ENCODE measurements at places on chromosomes 3 and 15.

DNA sequence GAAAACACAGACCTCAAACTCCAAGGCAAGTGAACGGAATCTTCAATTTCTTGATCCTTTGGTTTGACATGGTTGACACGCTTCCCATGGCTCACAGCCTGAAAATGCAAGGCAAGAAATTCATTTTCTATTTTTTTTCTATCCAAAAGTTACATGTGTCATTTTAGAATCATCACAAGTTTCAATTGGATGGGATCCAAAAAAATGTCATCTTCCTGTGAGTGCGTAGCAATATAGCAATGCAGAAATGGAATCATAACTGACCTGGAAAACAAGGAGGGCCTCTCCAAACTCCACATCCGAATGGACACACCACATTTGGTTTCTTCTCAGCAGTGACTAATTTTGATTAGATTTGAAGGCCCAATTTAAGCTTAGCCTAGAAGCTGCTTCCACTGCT, 175.8 kb upstream of the ATP11B start:
- no peak for DNase-seq

GRCh38 chr3:34183114-34183513, 384.7 kb downstream of the PDCD6IP start:
- no peak for DNase-seq

- DNase-seq = no peak
Measured at GRCh38 chr3:40999682-41000081, 199.6 kb upstream of the CTNNB1 start.

GRCh38 chr15:86595741-86596140, 516.1 kb downstream of the AGBL1 start:
- no peak for DNase-seq

DNA sequence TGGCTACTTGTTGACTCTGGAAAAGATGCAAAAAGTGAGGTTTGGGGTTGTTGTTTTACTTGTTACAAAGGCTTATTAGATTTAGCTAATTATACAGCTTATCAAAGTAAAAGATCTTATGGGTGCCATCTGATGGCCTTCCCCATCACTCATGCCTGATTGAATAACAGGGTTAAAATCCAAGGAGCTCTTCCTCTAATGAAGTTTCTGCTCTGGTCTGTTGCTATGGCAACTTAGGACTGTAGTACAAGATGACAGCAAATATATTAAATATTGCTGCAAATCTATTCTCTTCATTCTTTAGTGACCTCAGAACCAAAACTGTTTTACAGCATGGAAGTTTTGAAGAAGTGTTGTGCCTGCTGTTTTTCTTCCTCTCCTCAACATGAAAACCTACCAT, 45.6 kb upstream of the SRGAP3 start:
- no peak for DNase-seq

GRCh38 chr3:187943677-187944389, 198.6 kb upstream of the BCL6 start:
- DNase-seq = no peak

DNA sequence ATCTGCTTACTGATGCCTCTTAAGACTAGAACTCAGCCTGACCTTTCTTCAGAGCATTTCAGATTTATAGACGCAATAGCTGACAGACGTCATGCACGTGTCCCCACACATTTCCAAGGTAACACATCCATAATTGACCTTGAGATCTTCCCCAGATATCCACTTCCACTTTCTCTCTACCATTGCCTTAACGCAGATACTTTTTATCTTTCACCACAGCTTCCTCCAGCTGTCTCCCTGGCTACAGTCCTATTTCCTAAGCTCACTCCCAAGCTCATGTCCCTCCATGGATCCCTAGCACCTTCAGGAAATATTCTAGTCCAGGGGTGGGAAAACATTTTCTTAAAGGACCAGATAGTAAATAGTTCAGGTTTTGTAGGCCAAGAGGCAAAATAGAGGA, 173.0 kb upstream of the MITF start:
- no peak for DNase-seq

DNA sequence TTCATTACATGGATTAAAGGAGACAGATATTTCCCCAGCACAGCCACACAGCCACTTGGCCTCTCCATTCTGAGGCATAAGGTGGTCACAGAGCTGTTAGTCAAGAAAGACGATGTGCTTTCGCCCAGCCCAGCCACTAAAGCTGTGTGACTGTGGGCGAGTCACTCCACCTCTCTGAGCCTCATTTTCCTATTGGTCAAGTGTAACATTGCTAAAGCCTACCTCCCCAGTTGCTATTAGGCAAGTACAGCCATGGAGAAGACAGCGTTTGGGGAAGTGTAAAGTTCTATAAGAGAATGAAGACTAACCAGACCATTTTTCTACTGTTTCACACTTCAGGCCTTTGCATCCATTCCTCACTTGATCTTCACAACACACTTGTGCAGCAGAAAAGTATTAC, 24.1 kb downstream of the TMEM40 start:
- no peak for DNase-seq

DNA sequence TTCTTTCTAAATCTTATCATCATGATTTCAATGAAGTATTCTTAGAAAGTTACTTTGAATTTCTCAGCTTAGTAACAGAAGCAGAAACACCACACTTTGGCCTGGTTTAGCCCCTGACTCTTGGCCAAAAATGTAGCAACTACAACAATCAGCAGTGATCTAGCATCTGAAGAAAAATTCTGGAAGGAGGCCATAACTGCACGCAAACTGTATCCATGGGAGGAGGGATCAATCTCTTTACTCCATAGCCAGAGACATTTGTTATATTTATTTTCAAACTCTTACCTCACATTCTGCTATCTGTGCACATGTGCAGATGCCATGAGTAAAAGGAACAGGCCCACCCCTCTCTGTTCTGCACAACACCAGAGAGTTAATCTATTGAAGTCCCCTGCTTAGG, 251.0 kb upstream of the P2RY1 start:
- DNase-seq = no peak

DNA sequence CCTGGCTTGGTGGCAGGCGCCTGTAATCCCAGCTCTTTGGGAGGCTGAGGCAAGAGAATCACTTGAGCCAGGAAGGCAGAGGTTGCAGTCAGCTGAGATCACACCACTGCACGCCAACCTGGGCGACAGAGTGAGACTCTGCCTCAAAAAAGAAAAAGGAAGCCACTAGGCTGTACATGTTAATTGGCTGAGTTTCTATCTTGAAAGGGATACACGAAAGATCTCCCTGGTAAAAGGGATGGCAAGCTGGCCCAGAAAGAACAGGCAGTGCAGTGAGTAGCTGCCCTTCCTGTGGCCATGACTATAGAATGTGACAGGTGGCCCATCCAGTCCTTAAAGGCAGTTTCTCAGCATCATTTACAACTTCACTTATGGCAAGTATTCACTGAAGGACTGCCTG, 12.3 kb downstream of the LRIG1 start:
- no peak for DNase-seq

GRCh38 chr3:188232656-188233055, 78.7 kb downstream of the LPP start:
- DNase-seq = no peak

- DNase-seq = no peak
Measured at GRCh38 chr3:134799393-134799792, 4.3 kb downstream of the EPHB1 start.

DNA sequence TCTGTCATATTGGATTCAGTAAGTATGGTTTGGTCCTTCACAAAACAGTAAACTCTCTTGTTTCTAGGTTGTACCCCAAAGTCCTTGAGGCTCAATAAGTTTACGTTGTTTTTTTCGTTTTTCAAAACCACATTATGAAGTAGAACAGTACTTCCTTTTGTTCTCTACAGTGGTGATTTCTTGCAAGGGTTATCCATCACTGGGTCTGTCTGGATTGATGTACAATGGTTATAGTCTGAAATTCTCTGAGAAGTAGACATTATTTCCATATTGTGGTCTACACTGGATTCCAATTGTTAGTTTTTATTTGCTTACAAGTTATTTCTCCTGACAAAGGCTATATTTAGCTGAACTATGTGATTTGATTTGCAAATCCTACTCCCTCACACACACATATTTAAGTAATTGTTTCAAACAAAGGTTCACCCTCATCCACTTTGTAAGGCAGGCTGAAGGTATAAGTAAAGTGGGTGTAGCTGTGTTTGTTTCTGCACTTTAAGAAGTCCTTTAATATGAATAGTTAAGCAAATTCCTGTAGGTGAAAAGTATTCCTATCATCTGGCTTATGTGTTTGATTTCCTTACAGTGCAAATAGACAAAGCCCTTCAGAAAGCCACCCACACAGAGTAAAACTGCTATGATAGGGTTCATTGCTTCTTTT, 64.2 kb upstream of the MME start:
- DNase-seq = no peak

DNA sequence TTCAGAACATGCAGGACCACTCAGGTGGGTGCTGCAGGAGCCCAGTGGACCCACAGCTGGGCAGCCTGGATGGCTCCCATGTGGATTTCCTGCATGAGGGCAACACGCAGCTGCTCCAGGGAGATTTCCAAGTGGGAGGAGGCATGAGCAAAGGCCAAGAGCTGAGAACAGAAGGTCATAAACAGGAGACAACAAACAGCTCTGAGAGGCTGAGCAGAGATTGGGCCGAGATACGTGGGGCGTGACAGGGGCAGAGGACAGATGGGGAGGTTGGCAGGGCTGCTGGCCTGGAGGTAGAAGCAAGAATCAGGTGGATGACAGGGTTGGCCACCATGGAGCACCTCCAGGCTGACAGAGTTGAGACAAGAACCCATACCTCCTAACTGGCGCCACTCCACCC, 2.9 kb downstream of the PHGR1 start:
- DNase-seq = no peak

DNA sequence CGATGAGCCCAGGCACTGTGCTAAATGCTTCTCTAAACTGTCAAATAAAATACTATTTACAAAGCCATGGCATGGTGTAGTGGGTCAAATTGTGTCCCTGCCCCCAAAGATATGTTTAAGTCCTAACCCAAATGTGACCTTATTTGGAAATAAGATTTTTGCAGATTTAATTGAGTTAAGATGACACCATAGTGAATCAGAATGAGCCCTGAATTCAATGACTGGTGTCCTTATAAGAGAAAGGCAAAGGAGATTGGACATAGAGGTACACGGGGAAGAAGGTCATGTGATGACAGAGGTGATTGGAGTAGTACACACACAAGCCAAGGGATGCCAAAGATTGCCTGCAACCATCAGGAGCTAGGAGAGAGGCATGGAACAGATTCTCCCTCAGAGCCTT, 121.6 kb upstream of the VEPH1 start:
- no peak for DNase-seq

- no peak for DNase-seq
Measured at GRCh38 chr15:76939715-76940114, 8.2 kb downstream of the RCN2 start.

- DNase-seq = no peak
Measured at GRCh38 chr3:7543294-7543880, 682.5 kb downstream of the GRM7 start.

DNA sequence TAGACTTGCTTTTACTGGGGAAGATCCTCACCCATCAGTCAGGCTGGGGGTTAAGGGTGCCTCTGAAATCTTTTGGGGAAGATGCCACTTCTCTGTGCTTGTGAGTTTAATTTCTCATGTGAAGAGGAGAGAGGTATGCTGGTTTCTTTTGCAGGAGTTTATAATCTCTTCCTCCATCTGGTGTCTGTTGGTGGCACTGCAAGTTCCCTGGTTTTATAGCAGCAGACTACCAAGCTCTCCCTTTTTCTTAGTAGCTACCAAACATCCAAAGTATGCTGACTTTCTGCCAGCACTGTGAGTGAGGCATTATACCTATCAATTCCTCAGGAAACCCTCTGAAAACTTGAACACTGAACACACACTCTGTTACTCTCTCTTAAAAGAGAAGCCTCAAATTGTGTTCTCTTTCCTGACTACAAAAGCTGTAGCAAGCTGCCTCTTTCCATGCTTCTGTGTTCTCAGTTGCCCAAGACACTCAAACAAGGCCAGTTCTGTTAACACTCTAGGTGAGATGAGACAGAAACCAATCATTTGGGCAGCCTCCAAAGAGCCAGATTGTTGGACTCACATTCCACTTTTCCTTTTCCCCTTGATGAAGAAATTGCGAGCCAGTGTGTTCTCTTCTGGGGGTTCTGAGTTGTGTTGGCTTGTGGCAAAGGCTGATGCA, 299.5 kb downstream of the GAP43 start:
- no peak for DNase-seq

DNA sequence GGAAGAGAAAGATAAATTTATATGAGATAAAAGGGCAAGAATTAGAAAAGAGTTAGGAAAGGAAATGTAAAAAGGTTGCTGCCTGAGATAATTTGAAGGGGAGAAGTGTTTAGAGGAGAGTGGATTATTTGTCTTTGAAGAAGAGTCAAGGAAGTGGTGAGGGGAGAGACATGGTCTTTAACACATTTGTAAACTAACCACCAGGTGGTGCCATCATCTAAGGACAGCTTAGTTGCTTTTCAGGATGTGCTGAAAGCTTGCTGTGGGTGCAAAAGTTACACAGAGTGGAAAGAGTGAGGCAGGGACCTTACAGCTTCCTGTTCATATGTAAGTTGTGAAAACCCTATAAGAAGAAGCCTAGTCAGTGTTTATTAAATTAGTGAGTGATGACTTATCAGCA, 114.1 kb upstream of the DNAJC19 start:
- no peak for DNase-seq

GRCh38 chr3:99319450-99319849, 318.9 kb upstream of the COL8A1 start:
- no peak for DNase-seq

DNA sequence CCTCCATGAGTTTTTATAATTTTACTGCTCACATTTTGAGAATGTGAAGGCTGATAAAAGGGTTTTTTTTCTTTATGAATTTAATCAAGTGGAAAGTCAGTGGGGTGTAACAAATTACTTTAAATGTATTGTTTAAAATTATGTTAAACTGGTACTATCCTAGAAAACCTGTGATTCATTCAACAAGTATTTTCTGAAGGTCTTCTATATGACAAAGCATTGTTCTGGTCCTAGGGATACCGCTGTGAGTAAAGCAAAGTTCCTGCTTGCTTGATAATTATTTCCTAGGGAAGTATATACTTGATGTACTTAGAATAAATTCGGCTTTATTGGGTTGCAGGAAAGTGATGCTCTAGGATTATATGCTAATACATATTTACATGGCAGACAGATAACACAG, 152.8 kb upstream of the GOLGA6L4 start:
- DNase-seq = no peak

GRCh38 chr15:91369823-91370222, 269.8 kb downstream of the SV2B start:
- no peak for DNase-seq

GRCh38 chr15:55230051-55230670, 33.4 kb upstream of the RSL24D1 start:
- no peak for DNase-seq

Data from stimulated activated CD8-positive, alpha-beta memory T cell treated with anti-CD3 and anti-CD28 coated beads, Interleukin-15, amount 100 ng/mL, for 24 hours (primary cell).